ENCODE measurements at places on chromosomes 1 and 21. TPM values are rescaled to one million over a fixed set of nuclear protein-coding genes. Genes with fewer than 3 reads are reported as not detected.

GRCh38 chr1:59880735-59881134 is 45.8 kb downstream of the CYP2J2 start:
- no peak for DNase-seq

- DNase-seq: no peak
Observed at GRCh38 chr1:119477710-119478109, 29.3 kb upstream of the HSD3B1 start.

- DNase-seq: no peak
Observed at GRCh38 chr1:97262842-97263241, 541.3 kb downstream of the PTBP2 start.

- no peak for DNase-seq
Observed at GRCh38 chr1:156551066-156551643, 21.2 kb downstream of the IQGAP3 start.

- DNase-seq: no peak
Observed at GRCh38 chr1:197307551-197307950, 39.5 kb downstream of the CRB1 start.

The HMGCS2 gene
- polyA plus RNA-seq: not detected

DNA sequence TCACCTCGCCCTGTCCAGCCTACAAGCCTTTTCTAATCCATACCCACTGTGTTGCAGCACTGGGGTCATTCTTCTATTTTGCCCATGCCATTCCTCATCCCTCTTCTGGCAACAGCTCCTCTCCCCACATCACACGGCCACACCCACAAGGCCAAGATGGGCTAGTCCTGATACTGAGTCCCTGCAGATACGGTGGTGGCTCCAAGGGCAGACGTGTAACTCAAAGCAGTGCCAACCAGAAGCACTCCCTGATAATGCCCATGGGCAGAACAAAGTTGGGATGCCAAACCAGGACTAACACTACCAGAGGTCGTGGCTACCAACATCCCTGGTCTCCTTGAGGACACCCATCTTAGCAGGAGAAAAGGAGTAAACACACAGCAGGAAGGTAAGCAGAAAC is 64.8 kb downstream of the APP start:
- DNase-seq: no peak

DNA sequence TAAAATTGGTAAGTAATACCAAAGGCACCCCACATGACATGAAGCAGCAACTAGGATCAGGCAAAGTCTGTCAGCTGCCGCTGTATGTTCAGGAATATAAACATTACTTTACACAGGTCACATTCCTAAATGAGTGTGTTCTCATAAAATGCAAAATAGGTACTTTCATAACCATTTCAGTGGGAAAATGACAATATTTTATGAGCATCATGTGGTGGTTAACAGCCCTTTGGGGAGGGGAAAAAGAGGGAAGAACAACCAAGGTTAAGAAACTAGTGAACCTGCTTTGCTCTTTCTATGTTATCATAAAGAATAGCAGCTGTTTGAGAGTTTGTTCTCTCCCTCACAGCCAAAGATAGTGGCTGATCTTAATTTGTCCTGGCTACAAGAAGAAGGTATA is 105.4 kb upstream of the LBR start:
- no peak for DNase-seq

- DNase-seq: no peak
Observed at GRCh38 chr1:65503427-65503826, 83.0 kb downstream of the LEPR start.

- DNase-seq: no peak
Observed at GRCh38 chr1:27535386-27535785, 45.4 kb upstream of the WASF2 start.

- DNase-seq: no peak
Observed at GRCh38 chr1:187033693-187034390, 205.1 kb downstream of the PLA2G4A start.

DNA sequence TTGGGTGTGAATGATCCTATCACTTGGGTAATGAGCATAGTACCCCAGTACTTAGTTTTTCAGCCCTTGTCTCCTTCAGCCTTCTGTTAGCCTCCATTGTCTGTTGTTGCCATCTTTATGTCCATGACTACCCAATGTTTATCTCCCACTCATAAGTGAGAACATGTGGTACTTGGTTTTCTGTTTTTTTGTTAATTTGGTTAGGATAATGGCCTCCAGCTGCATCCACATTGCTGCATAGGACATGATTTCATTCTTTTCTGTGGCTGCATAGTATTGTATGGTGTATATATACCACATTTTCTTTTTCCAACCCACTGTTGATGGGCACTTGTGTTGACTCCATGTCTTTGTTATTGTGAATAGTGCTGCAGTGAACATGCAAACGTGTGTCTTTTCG is 39.6 kb upstream of the GPR52 start:
- DNase-seq: no peak

DNA sequence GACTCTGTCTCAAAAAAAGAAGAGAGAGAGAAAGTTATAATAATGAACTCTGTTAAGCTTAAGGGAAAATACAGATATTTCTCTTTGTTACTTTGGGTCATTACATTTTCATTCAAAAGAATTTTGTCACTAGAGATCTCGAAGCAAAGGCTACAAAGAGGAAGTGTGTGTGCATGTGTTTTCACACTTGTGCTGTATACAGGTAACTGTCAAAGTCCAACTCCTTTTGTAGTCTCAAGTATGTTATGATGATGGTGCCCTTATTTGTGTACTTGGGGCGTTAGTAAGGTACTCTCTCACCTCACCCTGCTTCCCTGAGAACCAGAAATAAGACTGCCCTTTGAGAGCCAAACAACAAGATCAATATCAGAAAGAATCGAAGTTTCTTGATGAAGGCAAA is 152.9 kb upstream of the ZNF644 start:
- no peak for DNase-seq

DNA sequence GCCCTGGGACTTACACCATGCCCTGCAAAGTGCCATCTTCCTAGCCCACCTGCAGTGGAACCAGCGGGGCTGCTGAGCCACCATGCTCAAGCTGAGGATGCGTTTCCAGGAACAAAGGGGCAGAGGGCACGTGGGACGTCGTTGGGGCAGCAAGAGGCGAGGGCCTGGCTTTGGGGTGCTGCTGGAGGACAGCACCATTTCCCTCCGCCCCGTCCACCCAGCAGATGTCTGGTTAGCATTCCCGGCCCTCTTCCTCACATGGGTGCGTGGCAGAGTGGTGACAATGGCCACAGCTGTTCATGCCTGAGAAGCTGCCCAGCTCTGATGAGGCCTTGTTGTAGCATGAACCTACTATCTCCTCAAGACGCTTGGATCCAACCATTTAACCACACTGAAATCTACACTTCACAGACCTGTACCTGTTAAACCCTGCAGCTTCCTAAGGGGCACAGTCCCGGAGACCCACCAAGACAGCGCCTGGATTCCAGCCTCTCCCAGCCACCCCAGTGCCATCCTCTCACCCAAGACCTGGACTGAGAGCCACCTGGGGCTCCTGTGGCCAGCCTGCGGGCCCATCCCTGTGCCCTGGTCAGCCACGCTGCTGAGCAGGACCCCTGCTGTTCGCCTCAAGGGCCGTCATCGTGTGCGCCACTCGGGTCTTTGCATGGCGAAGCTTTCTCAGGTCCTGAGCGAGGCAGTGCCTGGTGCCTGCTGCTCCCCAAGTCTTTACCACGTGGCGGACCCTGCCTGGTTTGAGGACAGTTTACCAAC is 33.2 kb downstream of the SLC45A1 start:
- DNase-seq: no peak

The F13B gene
- polyA plus RNA-seq: not detected

DNA sequence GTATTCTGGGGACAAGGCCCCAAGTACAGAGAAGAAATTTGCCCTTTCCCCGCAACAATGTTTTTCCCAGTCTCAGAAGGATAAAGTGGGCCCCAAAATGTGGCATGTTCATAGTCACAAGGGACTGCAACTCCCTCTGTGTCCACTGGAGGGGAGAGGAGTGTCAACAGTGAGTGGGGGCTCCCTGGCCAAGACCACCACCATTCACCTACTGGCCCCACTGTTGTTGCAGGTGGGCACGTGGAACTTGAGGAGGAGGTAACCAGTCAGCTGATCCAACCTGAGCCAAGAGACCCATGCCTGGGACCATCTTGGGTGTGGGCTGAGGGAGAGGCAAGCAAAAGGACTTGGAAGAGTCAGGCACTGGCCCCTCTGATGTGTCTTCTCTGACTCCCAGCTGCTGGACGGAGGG is 777 bp downstream of the NUDT17 start:
- DNase-seq: peak; percentile 25

The MYBPH gene
- not detected for polyA plus RNA-seq

GRCh38 chr1:234839663-234840062 is 229.7 kb upstream of the IRF2BP2 start:
- DNase-seq: no peak

GRCh38 chr1:109371341-109371739 is 26.4 kb downstream of the SORT1 start:
- no peak for DNase-seq

- peak; percentile 56 for DNase-seq
Observed at GRCh38 chr1:167492481-167492910, 25.8 kb downstream of the CD247 start.

- DNase-seq: no peak
Observed at GRCh38 chr1:198171667-198172540, 15.1 kb downstream of the NEK7 start.

GRCh38 chr1:8063298-8064036 is 37.4 kb upstream of the ERRFI1 start:
- no peak for DNase-seq

DNA sequence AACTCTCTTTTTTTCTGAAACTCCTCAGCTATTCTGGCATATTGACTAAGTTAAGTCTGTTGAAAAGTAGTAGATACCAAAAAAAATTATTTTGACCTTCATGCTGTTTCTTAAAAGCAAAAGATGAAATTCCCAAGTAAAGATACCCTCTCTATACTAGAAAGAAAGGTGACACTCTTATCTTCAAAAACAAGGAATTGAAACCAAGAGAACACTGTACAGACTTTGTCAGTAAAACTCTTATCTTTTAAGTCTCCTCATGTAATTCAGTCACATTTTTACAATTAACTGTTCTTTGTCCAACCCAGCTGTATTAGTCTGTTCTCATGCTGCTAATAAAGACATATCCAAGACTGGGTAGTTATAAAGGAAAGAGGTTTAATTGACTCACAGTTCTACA is 496.2 kb downstream of the LTN1 start:
- DNase-seq: no peak

The LMO4 gene
- polyA plus RNA-seq: 13.0 TPM

The AVPR1B gene
- polyA plus RNA-seq: not detected

The NENF gene
- polyA plus RNA-seq: 35.9 TPM

The CLEC20A gene
- polyA plus RNA-seq: not detected

DNA sequence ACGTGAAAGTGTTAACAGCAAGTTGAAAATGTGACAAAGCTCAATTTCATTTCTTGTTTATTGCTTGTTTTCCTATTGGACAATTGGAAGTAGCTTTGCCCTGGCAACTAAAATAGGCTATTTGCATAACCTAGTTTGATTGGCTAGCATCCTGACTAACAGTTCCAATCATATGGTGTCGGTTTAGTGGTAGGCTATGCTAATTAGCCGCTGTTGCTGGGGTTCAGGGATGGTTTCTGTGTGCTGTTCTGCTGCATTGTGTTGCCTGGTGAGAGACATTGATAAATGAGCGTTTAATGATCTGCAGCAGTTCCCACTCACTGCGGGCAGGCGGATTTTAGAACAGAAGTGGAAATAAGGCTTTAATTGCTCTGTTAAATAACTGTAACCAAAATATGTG is 68.5 kb downstream of the DYRK1A start:
- peak; percentile 66 for DNase-seq

DNA sequence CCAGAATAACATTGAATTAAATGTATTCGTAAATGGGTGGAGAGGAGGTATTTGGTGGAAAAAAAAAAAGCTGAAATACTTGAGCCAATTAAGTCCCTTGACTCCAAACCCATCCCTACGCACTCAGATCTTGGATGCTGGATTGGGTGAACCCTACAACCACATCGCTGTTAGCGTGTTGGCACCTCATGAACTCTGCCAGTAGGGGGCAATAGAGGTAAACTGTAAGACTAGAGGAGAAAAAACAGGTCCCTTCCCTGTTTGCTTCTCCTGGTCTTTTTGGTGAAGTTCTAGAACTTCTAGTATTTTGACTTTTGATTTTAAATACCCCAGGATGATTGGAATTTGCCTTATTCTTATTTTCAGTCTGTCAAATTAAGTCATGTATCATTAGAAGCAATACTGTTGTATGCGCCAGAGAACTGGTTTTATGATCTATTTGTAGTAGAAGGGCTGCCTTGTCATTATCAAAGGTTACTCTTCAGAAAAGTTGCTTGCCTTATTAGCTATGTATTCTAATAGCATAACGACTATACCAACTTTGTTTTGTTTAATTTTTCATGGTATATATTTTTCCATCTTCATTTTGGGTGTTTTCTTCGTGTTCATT is 1.9 kb upstream of the OR13G1 start:
- DNase-seq: peak; percentile 15

Data from naive thymus-derived CD8-positive, alpha-beta T cell (primary cell).